ENCODE measurements at places on chromosomes 1 and 21.

DNA sequence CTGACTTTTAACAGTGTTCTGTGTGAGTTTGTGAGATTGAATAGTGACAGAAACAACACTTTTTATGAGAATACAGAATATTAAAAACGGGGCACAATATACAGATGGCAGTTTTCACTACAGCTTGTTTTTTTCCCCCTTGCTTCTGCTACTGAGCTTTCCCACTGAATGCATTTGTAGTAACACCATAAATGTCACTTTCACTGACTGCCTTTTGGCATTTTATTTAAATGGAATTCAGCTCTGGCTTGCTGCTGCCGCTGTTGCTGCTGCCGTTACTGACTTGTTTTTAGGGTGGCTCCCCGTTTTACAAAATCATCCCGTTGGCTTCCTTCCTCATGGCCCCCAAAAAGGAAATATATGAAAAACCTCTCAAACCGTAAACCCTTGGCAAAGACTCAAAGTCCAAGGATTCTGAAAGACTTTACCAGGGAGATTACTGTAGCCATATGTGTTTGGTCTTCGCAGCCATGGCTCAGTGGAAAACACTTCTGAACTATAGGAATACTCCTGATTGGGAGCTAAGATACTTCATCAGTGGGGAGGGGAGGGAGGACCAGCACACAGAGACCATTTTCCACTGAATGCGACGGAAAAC, 151.0 kb downstream of the NUF2 start:
- DNase-seq, result no peak

DNA sequence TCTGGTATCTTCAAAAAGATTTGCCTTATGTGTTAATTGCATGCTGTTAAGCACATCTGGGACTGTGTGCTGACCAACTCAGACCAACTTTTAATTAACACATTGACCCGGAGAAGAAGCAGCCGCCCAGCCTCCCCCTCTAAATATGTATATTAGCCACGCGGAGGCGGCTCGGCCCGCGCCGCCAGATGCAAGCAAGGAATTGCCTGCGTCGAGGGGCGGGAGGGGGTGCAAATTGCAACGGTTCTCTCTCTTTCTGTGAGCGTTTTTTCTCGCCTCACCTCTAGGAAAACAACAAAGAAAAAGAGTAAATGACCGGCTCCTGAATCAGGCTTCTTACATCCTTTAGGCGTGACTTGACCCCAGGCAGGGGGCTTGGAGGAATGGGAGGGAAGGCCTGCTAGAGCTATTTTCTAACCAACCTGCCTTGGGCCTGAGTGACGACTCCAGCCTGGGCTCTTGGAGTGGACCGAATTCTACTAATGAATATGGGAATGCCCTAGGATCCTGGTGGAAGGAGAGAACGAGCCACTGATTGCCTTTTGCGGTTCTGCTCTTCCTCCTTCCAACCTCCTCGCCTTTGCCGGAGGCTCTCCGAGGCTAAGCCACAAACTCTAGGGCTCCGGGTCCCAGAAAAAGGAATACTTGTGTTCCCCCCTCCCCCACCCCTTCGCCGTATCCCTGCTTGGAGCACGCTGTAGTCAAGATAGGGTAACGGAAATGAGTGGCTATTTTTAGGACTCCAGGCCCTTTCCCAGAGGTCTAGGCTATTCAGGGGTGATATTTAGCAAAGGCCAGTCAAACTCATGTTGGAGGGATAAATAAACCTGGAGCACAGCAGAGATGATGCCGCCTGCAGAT, 417.0 kb upstream of the ESRRG start:
- DNase-seq, result no peak

GRCh38 chr1:166859597-166859996, 16.5 kb downstream of the TADA1 start:
- DNase-seq, result no peak

DNA sequence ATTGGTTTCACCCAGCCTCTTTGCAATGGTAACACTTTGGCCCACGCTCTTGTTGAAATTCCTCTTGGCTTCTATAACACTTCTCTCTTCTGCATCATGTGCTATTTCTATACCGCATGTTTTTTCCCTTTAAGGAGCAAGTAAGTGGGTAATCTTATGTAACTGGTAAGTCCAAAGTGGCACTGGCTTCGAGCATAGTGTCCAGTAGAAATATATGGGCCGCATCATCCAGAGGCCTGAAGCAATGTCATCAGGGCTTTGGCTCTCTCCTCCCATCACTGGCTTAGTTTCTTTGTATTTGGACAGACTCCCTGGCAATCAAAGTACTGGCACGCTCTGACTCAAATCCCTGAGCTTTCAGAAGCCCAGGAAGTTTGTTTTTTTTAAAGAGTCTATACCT, 17.5 kb downstream of the CHML start:
- DNase-seq, result no peak

- DNase-seq, result no peak
Measured at GRCh38 chr1:224800486-224801119, 128.9 kb upstream of the DNAH14 start.

GRCh38 chr1:231395076-231395997, 26.8 kb downstream of the EGLN1 start:
- peak; percentile 77 for DNase-seq

DNA sequence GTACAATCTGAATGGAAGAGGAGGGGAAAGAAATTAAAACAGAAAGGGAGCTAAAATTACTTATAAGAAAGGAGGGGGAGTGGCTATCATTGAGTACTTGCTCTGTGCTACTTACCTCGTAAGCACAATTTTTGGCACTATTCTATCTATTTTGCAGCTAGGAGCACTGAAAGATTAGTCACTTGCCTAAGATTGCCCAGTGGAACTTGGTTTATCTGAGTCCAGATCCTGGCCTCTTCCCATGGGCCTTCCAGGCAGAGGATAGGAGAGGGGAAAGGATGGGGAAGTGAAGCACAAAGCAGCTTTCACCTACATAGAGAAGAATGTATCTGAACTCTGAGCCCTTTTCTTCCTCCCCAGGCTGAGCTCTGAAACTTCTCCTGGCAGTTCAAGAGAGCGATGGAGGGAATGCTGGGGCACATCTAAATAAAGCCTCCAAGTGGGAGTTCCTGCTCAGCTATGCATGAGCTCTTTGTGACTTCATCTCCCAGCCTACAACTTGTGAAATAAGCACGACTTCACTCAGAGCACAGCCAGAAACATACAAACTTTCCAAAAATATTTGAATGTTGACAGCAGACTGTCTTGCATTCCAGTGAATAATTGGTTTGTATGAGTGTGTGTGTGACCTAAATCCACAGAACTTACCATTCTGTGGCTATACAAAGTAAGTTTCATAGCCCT, 29.4 kb downstream of the HMGB4 start:
- DNase-seq, result no peak

DNA sequence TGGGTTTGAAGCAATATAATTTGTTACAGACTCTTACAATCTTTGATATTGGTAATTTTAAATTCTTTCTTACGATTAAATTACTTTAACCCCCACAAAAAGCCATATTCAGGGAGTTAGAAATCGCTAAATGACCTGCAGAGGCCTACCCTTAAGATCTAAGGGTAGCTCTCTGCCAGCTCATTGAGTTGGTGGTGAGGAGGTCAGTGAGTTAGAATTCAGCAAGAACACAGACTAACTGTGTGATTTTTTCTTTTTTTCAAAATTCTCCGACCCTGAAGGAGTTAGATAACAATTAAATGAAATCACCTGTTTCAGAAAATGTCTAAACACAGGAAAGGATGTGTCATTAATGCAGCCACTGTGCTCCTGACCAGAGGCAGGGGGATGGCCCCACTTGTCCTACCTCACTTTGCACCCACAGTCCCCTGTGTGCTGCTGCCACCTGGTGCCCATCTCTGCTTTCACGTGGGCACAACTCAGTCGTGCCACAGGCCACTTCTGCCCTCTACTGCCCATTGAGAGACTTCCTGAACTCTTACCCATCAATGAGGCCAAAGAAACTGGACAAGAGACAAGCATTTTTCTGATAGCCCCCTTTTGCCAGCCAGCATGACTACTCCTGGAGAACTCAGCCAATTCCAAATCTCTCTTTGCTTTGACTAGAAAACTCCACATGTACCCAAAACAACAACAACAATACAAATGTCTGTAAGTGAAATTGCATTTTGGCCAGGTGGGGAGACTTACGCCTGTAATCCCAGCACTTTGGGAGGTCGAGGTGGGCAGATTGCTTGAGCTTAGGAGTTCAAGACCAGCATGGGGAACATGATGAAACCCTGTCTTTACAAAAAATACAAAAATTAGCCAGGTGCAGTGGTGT, 8.4 kb downstream of the CFAP45 start:
- peak; percentile 80 for DNase-seq

DNA sequence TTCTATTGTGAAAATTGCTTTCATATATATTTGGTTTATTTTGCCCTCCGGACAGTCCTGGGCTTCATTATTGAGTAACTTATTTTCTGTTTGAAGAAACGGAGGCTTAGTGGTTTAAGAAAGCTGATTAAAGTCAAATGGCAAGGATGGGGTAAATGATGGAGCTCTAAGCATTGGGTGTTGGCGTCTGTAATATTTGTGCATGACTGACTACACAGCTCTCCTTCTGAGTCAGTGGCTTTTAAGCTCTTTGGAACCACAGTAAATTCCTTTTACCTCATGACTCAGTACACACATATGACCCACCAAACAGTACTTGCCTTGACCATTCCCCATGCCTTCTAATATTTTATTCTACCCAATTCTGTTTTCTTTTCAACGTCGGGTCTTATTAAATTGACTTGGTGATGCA, 21.0 kb downstream of the B3GALT5 start:
- peak; percentile 73 for DNase-seq

DNA sequence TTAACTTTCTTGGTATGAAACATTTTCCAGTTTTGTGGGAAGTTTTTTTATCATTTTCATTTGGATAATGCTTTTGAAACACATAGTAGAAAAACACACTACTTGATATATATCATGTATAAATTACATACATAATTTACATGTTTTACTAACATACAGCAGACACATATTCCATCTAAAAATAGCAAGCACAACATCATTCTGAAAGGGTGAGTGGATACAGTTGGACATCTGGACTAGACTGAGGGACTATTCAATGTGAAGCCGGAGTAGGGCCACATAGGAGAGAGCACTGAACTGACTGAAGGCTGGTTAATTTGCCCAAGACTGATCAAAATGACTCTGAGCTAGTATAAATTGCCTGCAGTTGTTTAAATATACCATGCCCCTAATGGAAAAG, 11.7 kb downstream of the CDKN2C start:
- no peak for DNase-seq

GRCh38 chr1:207810606-207811295, 58.9 kb downstream of the CD46 start:
- no peak for DNase-seq

DNA sequence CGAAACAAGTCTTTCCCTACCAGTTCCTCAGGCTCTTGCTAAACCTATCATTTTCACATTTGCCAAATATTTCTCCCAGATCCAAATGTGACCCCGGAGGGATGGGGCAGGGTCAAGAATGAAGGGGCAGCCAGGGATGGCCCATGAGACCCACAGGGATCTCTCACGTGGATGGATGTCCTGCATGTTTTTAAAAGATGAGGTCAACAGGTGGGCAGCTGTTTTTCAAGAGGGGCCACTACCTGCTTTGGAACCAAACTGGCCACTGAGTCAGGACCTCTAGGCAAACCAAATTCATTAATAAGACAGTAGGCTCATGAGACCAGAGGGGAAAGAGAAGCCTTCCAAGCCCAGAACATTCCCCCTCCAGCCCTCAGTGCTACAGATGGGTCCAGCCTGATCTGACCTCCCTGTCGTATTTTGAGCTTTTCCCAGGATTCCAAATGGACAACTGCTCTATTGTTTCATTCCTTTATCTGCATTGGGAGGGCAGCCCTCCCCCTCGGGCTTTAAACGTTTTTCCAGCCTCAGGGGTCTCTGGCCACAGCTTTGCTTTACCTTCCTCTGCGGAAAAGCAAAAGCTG, 252.5 kb upstream of the IRF2BP2 start:
- no peak for DNase-seq

- DNase-seq, result peak; percentile 76
Measured at GRCh38 chr1:24502065-24502708, 449 bp upstream of the RCAN3 start.

- no peak for DNase-seq
Measured at GRCh38 chr21:29817450-29817849, 122.3 kb downstream of the GRIK1 start.

DNA sequence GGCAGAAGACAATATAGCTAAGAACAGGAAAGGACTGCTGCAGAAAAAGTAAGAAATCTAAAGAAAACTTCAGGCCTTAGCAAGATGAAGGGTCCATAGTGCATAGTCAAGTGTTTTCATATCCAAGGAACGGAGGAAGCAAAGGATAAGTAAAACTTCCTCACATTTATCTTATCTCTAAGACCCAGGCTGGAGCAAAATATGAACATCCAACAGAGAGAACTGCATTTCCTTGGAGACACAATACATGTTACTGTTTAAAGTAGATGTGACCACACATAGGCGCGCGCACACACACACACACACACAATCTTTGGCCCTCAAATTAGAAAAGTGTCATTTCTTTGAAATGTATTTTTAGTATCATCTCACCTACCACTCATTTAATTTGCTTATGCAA, 66.7 kb downstream of the TTLL7 start:
- no peak for DNase-seq

DNA sequence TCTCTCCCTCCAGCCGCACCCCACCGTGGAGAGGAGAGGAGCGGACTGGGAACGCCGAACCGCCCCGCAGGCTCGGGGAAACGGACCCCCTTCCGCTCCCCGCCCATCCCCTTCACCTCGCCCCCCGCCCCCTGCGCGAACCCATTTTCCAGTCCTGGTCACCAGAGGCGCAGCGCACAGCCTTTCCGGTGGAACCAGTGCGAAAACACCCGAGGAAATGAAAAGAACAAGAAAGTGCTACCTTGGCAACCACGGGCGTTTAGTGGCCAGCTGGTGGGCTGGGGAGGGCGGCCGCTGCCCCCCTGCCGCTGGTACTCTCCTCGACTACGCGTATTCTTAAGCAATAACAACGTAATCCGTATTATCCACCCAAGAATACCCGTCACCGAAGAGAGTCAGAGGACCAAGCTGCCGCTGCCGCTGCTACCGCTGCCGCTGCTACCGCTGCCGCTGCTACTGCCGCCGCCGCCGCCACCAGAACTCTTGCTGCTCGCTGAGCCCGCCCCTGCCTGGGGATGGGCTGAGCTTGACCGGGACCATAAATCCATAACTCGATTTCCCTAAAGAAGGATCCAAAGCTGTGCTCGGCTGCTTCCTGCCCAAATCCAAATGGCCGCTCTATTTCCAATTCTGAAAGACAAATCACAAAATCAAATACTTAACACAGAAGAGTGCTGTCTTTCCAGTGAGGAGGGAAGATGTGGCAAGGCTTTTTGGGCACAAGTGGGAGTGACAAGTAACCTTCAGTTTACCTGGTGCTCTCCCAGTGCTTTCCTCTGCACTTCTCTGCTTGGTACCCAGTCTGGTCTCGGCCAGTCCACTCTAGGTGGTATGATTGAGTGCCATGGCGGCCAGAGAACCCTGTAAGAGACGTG, 125.2 kb upstream of the DPYD start:
- peak; percentile 1 for DNase-seq

- DNase-seq, result peak; percentile 15
Measured at GRCh38 chr1:84504580-84505492, 1.4 kb upstream of the SPATA1 start.

DNA sequence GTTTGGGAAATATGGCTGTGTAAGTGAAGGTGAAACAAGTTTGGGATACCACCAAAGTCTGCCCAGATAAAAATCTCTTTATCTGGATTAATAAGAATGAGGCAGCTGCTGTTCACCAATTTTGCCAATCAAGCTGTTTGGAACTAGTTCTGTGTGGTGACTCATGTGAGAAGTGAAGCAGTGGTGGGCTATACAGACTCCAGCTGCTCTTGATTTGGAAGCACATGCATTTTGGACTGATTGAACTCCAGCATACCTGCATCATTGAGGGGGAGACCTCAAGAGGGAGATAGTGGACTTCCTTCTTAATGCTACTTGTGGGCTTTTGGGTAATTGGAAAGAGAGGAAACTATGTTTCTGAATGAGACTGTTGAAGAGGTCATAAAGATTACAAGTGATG, 99.2 kb upstream of the B3GALT2 start:
- DNase-seq, result no peak
